ENCODE measurements at places on chromosomes 4 and X. TPM values are rescaled to one million over a fixed set of nuclear protein-coding genes. Genes with fewer than 3 reads are reported as not detected.
A peak's percentile ranks its signal among the peaks of the same experiment; 100 is the strongest.

DNA sequence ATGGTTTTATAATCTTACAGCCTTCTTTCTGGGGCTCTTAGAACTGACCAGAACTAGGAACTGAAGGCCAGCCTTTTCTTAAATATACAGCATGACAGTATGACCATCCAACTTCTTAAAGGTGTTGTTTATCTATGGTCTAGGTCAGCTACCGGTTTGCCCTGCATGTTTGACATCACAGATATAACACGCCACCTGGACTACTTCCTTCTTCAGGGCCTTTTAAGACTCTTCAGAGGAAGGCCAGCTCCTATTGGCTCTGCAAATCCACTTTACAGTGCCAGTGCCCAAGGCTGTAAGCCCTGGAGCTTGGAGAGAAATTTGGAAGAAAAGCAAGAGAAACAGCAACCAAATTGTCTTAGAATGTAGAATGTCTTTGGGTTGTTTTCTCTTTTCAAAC is 185.5 kb downstream of the MGST2 start:
- no peak for ATAC-seq

Gene MTTP
- total RNA-seq: 3.5 TPM

Gene CFAP99
- total RNA-seq: not detected

- no peak for ATAC-seq
Observed at GRCh38 chrX:37767430-37767829, 12.4 kb upstream of the CYBB start.

DNA sequence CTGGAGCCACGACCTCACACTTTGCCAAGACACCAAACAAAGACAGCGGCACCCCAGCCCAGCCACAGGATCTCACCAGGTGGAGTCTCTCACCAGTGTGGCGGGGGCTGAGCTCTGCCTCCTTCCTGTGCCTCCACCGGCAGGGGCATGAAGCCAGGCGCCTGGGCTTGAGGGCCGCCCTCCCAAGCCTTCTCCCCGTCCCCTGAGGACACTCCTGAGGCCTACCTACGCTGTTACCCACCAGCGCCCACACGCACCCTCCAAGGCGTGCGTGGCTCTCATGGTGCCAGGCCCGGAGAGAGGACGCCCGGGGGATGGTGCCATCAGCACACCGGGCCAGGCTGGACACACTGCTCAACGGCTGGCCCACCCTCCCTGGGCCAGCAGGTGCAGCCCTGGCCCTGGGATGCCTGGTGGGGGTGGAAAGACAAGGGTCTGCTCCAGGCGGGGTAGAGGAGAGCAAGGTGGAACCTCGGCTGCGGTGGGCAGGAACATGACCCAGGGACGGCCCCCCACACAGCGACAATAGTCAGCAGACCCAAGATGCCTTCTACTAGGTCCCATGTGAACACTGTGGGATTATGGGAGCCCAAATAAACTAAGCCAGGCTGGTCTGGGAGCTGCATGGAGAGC is 22.1 kb downstream of the NELFA start:
- no peak for ATAC-seq

DNA sequence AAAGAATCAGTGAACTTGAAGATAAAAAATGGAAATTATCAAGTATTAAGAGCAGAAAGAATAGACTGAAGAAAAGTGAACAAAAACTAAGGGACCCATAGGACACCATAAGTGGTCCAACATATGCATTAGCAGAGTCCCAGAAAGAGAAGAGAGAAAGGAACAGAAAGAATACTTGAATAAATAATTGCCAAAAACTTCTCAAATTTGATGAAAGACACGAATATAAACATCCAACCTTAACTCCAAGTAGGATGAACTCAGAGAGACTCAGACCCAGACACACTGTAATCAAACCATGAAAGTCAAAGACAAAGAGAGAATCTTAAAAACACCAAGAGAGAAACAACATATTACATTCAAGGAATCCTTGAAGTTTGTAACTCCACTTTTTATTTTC is 35.7 kb downstream of the MORC4 start:
- no peak for ATAC-seq

DNA sequence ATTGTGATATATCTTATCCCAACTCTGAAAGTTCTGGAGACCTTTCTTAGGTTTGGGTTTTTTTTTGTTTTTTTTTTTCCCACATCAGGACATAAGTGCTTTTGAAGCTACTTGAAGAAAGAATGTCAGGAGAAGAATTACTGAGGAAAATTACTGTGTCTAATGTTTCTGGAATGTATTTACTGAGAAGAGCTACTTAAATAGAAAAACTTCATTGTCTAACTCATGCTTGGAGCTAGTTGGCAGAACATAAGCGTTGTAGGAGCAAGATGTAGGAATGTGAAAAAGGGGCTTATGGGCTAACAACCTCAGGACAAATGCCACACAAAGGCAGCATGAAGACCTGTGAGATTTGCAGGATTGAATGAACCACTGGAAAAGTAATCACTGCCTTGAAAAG is 166.6 kb upstream of the GLRA2 start:
- no peak for ATAC-seq

DNA sequence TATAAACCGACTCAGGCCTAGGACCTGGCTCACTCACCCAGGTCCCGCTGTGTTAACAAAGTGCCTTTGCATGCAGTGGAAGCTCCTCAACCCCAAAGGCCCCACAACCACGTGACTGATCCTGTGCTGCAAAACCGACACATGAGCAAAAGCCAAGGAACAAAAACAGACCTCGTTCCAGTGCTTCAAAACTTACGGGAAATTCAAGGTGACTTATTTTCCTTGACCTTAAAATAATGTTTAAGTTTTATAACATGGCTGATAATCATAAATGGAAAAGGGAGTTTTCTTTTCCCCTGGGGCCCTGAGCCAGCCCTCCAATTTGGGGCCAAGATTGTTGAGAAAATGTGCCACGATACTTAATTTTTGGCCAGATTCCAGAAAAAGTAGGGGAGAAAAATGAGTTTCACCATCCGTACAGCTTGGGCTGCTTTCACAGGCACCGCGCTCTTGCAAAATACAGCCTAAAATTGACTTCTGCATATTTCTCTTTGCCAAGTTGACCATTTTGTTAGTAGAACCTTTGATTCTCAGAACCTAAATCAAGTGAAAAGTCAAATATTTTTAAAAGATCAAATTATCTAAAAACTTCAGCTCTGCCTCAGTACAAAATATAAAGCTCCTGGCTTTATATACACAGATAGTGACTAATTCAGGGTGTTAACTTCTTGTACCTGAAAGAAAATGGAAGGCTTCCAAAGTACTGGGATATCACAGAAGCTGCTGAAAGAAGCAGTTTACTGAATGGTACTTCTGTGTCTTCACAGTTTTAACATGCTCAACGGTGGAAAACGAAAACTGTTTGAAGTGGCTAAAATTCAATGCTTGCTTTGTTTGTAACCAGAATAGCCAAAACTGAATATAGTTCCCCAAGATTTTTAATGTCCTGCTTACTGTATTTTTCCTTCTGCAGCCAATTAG is 93.8 kb downstream of the APBB2 start:
- ATAC-seq: peak; percentile 86

Gene ENOX2
- total RNA-seq: 14.3 TPM

GRCh38 chr4:91840359-91840758 is 463.4 kb upstream of the GRID2 start:
- ATAC-seq: no peak

DNA sequence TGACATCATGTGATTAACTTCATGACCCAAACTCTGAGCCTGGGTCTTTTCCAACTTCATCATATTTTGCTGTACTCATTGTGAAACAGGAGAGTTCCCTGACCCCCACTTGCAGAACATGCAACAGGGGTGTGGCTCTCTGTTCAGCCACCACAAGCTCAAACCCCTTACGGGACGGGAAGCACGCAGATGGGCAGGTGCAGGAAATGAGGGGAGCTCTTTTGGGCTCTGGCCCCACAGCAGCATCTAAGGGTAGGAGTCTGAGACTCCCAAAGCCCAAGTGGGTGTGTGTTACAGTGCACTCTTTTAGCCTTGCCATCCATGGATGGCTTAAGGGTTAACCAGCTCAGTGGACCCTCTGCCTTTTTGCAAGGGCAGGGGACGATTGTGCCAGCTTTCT is 599.5 kb upstream of the SMIM31 start:
- no peak for ATAC-seq
